ENCODE measurements at places on chromosomes 5 and 9.
A peak's percentile ranks its signal among the peaks of the same experiment; 100 is the strongest.

GRCh38 chr9:137316012-137316981 is 14.2 kb upstream of the NRARP start:
- DNase-seq: no peak

GRCh38 chr9:27572566-27572917 is 739 bp downstream of the C9orf72 start:
- peak; percentile 53 for DNase-seq

GRCh38 chr5:167984951-167985350 is 306.5 kb upstream of the WWC1 start:
- DNase-seq: no peak

- DNase-seq: no peak
Measured at GRCh38 chr9:81627481-81627880, 61.9 kb downstream of the TLE1 start.

- peak; percentile 89 for DNase-seq
Measured at GRCh38 chr5:2751592-2752021, at the start of gene IRX2. TSS of gene IRX2 (minus strand) at chr5:2751677. CDS start at chr5:2751413, 264 bp downstream.

DNA sequence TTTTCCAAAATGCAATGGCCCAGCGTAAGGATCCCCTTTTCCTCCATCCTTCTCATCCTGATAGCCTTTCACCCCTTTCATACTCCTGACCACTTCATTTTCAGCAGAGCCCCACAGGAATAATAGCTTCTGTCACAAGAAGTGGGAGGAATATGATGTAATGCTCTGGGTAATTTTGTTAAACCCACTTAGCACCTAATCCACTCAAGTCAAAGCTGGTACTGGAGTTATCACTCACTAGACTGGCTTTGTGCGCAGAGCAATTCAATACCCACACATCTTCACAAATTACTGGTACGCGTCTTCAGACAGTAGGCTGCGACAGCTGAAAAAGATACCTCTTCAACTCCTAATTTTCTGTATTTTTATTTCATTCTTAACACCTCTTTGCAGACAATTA is 2232.8 kb upstream of the WWC1 start:
- DNase-seq: no peak

GRCh38 chr9:112091810-112092209 is 83.3 kb downstream of the SUSD1 start:
- peak; percentile 49 for DNase-seq

- DNase-seq: no peak
Measured at GRCh38 chr5:147845618-147846017, 14.1 kb upstream of the SPINK1 start.

Measured in SJCRH30 (cell line).